ENCODE measurements at places on chromosomes 2 and 18.
A peak's percentile ranks its signal among the peaks of the same experiment; 100 is the strongest.

GRCh38 chr2:50611351-50611871 lies 420.5 kb downstream of the NRXN1 start:
- no peak for DNase-seq

DNA sequence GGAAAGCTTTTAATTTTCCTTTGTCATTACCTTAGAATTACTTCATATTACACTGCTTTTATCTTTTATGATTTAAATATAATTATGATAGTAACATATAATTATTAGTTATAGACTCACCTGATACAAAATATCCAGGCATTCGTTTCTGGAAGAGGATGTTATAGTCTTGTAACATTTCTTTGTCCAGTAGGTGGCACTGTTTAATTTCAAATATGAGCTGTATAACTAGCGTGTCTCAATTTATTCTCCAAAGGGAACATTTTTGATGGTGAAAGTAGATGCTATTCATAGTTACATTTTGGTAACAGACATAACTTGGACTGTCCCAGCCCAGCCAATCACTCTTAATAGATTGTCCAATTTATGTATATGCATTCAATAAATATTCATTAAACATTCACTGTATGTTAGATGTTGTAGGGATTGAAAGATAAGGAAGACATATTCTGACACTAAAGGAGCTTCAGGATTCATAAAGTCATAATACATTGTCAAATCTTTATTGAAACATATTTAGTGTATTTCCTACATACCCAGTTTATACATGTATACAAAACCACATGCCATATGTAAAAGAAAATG lies 19.2 kb downstream of the DAW1 start:
- no peak for DNase-seq

DNA sequence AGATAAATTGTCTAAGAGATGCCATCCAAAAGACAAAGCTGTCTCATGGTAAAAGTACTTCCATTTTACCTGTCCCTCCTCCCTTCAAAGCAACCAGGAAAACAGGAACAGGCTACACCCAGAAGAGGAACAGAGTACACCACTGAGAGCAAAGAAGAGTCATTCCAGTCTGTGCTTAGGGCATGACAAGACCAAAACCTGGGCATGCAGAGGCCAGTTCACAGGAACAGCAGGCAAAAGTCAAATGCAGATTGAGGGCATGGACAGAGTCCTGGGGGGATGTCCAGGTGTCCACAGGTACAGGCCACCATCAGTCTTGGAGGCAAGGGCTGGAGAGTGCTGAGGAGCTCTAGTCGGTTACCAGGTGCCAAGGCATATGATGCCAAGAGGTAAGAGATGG lies 23.7 kb downstream of the PLEK start:
- DNase-seq, result no peak

GRCh38 chr2:144578099-144578498 lies 58.2 kb upstream of the ZEB2 start:
- DNase-seq, result no peak

DNA sequence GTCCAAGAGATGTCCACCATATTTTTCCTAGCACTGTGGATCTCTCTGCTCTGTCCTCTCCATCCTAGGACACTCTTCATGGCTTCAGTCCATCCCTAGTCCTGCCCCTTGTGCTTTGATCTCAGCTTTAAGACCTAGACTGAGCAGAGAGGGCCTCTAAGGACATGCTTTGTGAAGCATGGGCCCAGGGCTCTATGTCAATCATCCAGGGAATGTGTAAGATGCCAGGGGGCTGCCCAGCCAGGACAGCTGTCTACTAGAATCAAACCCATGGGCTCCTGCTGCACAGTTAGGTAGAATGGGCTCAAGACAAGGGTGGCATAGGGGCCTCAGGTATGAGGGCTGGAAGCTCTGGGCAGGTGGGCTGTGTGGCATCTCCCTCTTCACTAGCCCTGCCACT lies 24.9 kb downstream of the TET3 start:
- no peak for DNase-seq

- DNase-seq, result no peak
Observed at GRCh38 chr2:233089851-233090250, 29.7 kb downstream of the INPP5D start.

DNA sequence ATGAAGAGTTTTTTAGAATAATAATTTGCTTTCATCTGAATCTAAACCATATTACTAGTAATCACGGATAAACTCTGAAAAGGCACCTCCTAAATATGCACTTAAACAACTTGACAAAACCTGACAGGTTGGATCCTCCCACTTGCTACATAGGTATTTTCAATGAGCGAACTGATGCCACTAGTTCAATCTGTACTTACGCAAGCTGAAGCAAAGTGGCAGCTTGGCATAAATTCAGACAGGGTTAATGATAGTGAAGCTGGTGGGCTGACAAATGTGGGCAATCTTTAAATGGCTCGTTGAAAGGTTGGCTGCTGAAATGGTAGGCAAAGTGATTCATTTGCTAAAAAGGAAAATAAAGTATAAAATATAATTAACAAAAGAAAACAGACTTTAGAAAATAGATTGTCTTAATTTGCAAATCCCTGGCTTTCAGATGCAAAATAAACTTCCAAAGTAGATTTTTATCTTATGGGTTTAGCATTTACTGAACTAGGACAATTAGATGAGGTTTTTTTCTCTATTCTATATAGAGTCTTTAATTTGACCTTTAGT lies 1713.5 kb upstream of the SLC39A10 start:
- no peak for DNase-seq

DNA sequence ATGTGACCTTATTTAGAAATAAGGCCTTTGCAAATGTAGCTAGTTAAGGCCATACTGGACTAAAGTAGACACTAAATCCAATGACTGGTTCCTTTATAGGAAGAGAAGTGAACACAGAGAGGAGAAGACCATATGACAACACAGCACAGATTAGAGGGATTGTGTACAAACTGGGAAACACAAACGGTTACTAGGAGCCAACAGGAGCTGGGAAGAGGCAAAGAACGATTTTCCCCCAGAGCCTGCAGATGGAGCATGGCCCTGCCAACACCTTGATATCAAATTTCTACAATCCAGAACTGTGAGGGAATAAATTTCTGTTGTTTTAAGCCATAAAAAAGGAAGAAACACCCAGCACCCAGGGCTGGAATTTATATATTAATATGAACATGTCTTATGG lies 38.7 kb upstream of the COL5A2 start:
- DNase-seq, result no peak

DNA sequence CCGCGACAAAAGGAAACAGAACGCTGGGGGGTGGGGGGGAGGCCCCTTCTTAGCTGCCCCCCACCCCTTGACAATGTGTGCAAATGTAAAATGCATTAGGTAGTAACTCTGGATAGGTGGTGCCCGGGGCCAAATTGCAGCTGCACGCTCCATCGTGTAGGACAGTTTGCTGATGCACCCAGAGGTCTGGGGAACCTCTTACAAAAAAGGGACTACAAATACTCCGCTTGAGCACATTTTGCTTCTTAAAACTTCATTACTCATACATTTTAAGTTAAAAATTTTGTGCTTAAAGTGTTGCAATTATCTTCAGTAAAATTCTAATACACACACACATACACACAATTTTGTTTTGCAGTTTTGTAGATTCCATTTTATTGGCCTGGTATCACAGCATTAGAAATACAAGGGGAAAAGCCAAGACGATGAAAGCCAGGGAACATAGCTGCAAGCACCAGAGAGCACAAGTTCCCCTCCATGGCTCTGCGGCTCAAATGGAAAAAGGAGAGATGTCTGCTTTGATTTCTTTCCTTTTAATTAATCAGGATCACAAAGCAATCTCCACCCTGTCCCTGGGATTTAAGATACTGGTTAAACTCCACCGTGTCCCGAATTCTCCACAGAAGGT lies 582.1 kb downstream of the ZEB2 start:
- DNase-seq, result no peak

- DNase-seq, result peak; percentile 42
Observed at GRCh38 chr2:39216346-39217191, 27.2 kb downstream of the CDKL4 start.

GRCh38 chr18:43847164-43848091 lies 570.1 kb upstream of the SYT4 start:
- no peak for DNase-seq

- no peak for DNase-seq
Observed at GRCh38 chr2:218981390-218981880, 3.5 kb downstream of the FEV start.

DNA sequence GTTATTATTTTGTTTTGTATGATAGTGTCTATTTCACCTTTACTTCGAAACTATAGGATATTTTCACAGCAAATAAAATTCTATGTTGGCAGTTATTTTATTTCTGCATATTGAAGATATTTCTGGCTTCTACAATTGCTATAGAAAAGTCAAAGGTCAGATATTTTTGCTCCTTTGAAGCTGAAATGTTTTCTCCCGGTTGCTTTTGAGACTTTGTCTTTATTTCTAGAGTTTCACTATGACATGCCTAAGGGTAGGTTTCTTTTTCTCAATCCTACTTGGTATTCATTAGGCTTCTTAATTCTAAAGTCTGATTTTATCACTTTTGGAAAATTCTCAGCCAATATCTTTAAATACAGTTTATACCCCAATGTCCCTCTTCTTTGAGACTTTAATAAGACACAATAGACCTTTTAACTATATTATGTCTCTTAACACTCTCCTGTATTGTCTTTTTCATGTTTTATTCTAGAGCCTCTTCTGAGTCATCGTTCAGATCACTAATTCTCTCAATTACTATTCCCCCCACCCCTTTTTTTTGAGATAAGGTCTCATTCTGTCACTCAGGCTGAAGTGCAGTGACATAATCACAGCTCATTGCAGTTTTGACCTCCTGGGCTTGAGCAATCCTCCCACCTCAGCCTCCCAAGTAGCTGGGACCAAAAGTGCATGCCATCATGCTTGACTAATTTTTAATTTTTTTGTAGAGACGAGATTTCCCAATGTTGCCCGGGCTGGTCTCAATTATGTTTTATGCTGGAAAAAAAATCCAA lies 50.5 kb downstream of the USP37 start:
- no peak for DNase-seq

DNA sequence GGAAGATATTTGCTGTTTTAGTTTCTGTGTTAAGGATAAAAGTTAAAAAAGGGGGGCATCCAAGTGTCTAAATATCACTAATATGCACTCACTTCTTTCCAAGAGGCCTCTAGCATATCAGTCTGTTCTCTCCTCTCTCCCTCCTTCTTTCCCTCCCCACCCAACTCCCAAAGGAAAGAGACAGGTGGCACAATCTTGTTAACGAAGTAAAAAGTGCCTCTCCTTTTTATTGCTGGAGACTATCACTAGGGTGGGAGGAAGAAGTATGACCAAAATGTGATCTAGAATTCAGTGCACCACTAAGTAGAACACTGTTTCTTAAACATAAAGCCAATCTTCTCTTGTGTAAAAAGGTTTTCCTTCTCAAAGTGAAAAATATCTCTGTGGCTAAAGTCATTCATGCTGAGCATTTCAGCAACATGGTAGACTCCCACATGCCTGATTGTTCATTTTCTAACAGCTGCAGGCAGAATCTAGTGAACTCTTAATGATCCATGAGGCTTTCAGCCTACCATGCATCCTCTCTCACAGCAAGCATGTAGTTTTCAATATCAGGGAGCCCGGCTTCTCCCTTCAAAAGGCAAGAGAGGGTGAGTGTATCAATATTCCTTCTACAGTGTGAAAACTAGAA lies 39.5 kb downstream of the RNU4ATAC start:
- no peak for DNase-seq

DNA sequence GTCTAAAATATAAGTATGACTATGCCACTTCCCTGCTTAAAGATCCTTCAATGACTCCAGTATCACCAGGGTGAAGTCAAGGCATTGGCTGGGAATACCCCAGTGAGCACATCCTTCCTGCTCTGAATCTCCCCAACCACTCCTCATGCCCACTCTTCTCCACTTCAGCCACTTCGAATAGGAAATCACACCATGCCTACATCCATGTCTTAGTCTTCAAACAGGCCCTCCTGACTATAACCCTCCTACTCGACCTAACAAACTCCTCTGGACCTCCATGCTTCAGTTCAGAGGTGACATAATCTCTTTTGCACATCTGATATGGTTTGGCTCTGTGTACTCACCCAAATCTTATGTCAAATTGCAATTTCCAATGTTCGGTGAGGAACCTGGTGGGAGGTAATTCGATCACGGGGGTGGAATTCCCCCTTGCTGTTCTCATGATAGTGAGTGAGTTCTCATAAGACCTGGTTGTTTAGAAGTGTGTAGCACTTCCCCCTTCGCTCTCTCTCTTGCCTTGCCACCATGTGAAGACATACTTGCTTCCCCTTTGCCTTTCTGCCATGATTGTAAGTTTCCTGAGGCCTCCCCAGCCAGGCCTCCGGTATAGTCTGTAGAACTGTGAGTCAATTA lies 87.8 kb upstream of the TFCP2L1 start:
- DNase-seq, result no peak

- DNase-seq, result no peak
Observed at GRCh38 chr18:2424420-2424819, 146.9 kb downstream of the METTL4 start.

DNA sequence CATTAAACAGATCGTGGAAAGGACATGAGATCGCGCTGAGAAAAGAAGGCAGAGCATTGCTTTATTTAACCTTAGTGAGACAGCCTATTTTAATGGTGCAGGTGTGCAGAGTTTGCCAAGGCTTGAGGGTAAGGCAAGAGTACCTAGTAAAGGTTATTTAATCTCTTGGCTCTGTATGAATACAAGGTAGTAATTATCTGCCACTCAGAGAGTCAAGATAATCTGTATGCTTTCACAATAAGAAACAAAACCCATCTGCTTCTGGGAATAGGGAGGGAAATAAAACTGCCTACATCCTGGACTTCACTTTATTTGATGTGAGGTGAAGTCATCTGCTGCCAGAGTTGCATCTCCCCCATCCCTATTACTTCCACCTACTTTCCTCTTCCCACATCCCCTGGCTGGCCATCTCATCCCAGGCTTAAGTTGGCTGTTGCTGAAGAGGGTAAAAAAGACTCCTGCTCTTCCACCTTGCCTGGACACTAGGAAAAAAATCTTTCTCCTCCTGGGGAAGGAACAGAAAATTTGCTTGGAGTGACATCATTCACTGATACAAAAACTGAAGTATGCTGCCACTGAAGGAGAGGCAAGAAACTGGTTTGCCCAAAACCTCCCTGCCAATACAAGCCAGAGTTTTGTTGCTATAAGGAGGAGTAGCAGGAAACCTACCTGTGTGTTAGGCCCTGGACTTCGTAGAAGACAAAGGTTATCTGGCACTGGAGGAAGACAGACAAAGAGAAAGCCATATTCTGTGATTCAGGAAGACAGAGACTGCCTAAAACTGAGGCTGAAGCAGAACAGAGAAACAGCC lies 35.8 kb upstream of the ARHGAP25 start:
- no peak for DNase-seq

GRCh38 chr2:120488531-120488930 lies 142.6 kb downstream of the INHBB start:
- no peak for DNase-seq

- no peak for DNase-seq
Observed at GRCh38 chr2:27796791-27797765, 25.6 kb downstream of the MRPL33 start.

DNA sequence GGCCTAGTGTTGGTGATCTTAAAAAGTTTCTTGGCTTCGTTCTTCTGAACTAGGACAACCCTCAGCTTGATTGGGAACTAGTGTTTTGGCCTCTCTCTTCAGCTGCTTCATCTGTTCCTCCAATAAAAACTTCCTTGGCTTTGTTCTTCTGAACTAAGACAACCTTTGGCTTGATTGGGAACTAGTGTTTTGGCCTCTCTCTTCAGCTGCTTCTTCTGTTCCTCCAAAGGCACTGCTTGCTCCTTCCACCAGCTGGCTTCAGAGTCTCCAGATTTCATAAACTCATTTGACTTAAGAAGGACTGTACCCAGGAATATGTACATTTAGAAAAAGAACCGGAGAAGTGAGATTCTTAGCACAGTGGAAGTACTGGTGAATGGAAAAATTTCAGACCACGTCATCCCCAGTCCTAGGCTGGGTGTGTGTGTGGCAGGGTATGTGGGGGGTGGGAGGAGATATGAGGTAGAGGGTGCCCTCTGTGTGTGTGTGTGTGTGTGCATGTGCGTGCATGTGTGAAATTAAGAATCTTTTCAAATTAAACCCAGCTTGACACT lies 20.4 kb downstream of the IL1R2 start:
- DNase-seq, result no peak

Data from activated CD4-positive, alpha-beta T cell treated with anti-CD3 and anti-CD28 coated beads for 4 hours (primary cell).